Cardiac fibroblast (primary cell): ENCODE measurements at places on chromosomes 5 and 9.

- no peak for DNase-seq
These were observed 28.0 kb upstream of the NFIL3 start for GRCh38 chr9:91451431-91452270.

- DNase-seq = no peak
These were observed 310.3 kb downstream of the SLIT3 start for GRCh38 chr5:168990679-168991078.

DNA sequence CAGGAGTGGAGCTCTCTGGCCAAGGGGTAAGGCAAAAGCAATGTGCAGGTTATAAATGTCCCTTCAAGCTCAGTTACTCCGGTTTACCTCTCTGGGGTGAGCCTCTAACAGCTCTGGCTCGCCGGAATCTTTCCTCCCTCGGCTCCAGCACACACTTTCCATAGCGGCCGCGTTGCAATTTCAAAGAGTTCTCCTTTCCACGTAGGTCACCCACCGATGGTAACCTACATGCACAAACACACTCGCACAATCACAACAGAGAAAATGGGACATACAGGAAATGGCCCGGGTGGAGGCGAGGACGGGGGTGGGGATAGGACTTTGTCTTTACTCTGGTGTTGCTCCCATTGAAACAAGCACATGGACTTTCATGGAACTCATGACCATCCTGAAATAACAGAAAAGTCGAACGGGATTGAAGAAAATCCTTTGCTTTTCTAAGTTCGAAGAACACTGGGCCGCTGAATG, 1.2 kb downstream of the LHFPL2 start:
- peak; percentile 60 for DNase-seq

DNA sequence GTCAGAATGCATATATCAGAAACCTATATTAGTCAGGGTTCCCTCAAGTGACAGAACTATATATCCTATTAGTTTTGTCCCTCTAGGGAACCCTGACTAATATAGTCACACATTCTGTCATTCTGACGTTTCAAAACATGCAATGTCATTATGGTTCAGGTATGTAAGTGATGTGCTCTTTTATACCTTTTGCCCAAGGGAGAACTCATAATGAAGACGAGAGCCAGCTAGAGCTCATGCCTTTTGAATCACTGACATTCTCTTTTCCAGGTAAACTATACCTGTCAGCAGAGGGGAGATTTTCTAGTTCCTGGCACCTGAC, 576.7 kb downstream of the LRRC70 start:
- DNase-seq = no peak

- no peak for DNase-seq
These were observed 276.4 kb downstream of the CDK5RAP2 start for GRCh38 chr9:120303519-120303918.

DNA sequence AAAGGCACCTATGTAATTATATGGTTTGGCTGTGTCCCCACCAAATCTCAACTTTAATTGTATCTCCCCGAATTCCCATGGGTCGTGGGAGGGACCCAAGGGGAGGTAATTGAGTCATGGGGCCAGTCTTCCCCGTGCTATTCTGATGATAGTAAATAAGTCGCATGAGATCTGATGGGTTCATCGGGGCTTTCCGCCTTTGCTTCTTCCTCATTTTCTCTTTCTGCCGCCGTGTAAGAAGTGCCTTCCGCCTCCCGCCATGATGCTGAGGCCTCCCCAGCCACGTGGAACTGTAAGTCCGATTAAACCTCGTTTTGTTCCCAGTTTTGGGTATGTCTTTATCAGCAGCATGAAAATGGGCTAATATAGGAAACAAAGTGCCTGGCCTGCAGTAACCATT, 56.6 kb downstream of the TSPAN17 start:
- no peak for DNase-seq

DNA sequence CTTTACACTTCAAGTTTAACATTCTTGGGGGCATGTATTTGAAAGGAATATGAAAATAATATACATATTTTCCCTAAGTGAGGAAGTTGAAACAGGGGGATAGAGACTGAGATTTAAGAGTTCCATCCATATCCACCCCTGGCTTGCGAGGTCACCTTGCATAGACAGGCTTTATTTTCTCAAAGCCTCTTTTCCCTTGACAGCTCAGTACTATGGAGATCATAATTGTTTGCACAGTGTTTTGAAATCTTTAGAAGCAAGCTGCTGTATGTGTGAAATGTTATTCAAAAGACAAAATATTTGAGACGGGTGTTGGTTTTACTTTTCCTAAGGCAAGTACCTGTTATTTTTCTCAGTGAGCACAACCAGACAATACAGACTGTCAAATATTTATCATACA, 163.1 kb downstream of the LRRC70 start:
- DNase-seq = no peak

DNA sequence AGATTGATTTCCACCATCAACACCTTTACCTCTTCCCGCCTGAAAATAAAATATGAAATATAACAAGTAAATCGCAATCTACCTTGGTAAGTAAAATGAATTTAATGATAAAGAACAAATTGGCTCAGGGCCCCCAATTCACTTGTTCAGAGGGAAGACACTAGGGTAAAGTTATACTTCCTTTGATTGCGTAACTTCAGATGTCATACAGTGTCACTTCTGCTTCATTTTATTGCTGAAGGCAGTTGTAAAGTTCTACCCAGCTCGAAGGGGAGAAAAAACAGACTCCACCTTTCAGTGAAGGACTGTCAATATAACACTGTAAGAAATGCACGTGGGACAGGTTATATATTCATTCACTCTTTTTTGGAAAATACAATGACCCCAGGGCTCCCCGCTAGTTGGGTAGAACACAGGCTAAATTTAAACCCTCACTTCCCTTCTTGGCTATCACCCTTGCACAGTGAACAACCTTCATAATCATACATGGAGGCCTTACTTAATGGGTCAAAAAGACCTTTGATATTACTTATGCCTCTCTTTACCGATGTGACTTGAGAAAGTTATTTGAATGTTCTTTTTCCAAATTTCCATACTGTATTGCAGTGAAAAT, 848.8 kb downstream of the MAT2B start:
- no peak for DNase-seq

DNA sequence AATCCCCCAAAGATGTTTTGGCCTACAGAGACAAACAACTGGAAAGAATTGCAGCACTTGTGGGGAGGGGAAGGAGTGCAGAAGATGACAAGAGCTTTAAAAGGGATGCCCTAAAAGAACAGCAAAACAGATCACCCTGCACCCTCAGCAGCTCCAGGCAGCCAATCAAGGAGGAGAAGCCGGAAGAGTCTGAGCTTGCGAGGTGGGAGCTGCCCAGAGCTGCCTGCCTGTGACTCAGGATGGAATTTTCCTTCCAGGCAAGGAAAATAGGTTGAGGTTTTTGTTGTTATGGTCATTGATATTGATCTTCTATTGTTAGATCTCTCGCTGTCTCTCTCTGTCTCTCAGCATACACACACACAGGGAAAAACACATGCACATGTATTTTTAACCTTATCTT, 70.3 kb upstream of the MAP1B start:
- peak; percentile 27 for DNase-seq

GRCh38 chr9:104905931-104906330, 22.0 kb downstream of the ABCA1 start:
- peak; percentile 23 for DNase-seq

GRCh38 chr5:159258361-159258760, 4.7 kb upstream of the UBLCP1 start:
- DNase-seq = no peak

DNA sequence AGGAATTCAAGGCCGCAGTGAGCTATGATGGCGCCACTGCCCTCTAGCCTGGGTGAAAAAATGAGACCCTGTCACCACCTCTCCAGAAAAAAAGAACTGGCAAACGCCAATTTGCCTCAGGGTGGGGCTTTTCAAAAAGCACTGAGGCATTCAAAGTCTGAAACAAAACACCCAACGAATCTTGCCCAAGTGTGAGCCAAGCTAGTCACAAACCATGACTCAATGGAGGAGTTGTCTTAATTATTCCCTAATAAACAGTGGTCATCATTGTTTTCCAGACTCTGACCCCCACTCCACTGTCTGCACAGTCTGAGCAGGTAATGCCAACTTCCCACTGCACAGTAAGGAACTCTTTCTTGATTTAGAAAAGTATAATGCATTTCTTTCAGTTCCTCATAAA, 16.8 kb downstream of the FRMD3 start:
- no peak for DNase-seq

DNA sequence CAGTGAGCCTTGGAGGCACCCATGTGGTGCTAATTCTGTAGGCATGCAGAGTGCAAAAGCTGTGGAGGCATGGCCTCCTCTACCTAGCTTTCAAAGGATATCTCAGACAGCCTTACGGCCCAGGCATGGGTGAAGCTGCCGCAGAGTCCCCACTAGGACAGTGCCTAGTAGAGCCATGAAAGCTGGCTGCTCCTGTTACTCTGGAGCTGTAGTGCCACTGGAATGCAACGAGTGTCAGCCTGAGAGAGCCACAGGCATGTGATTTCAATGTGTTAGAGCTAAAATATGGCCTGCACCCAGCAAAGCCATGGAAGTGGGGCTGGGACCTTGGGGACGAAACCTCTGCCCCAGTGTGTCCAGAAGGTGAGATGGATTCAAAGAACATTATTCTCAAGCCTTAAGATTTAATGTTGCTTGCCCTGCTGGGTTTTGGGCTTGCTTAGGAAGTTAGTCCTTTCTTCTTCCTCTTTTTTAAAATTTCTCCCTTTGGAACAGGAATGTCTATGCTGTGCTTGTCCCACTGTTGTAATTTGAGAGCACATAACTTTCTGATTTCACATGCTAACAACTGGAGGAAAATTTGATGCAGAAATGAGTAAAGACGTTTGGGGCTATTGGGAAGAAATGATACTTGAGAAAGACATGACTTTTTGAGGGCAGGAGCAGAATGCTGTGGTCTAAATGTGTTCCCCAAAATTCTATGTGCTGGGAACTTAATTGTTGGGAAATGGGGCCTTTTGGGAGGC, 298.4 kb downstream of the PSAT1 start:
- no peak for DNase-seq

- DNase-seq = no peak
These were observed 125.2 kb downstream of the VAV2 start for GRCh38 chr9:133866946-133867345.

DNA sequence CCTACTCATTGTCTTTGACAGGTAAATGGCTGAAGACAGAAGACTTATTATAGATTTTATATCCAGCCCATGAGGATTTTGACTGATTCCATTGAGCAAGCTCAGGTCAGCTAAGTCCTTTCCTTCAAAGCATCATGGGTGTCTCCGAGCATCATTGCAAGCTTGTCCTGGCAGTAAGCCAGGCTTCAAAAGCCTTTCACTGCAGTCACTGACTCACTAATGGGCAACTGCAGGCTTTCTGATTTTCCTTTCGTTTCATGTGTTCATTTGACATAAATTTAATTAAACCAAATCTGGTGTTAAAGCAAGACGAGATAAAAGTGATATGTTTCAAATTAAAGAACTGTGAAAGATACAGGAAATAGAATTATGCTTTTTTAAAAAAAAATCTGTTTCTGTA, 426.2 kb downstream of the ANXA1 start:
- DNase-seq = peak; percentile 44

DNA sequence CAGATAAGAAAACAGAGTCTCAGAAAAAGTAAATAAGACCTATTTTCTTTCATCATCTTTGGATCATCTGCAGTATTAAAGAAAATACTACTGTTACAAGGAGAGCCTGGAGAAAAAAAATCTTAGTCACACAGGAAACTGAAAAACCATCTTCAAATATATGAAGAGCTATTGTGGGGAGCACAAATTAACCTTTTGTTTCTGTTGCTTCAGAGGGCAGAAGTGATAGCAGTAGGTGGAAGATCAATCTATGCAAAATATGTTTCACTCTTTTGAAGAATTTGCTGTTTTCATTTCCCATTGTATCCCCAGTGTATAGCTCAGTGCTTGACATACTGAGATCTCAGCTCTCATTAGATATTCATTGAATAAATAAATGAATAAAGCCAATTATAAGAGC, 13.1 kb upstream of the CEMIP2 start:
- DNase-seq = no peak

DNA sequence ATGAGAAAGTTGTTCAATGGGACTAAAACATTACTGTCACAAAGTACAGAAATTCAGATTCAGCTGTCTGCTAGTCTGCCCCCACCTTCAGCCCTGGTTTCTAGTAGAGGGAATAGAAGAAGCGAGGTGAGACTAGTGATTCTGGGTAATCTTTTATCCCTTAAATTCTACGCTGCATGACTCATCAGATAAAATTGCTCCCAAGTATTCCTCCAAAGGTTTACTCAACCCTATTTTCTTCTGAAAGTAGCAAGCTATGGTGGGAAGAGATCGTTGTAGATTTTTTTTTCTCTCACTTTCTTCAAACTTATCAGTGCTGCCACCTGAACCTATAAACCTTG, 318.9 kb upstream of the RIOK2 start:
- DNase-seq = peak; percentile 44

GRCh38 chr9:96574931-96575351, 44.7 kb downstream of the CDC14B start:
- DNase-seq = no peak

DNA sequence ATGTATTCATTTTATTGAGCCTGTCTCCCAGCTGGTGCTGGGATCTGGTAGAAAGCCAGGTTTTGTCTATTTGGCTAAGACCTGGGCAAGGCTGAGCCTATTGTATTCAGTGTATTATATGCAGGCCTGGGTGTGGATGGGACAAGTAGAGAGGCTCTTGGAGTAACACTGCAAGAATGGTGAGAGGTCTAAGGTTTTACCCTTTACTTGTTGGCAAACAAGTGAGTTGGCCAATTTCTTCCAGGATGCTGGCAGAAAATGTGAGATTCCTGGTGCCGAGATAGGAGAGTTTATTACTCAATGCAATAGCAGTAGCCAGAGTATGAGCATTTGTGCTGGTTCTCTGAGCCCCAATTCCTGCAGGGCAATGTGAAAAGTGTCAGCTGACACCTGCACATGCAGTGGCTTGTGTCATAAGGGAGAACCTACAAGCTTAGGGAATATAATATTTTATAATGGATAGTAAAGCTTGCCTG, 141.7 kb upstream of the PRLR start:
- DNase-seq = no peak

- peak; percentile 25 for DNase-seq
These were observed 964.9 kb downstream of the MAT2B start for GRCh38 chr5:164470312-164470711.

DNA sequence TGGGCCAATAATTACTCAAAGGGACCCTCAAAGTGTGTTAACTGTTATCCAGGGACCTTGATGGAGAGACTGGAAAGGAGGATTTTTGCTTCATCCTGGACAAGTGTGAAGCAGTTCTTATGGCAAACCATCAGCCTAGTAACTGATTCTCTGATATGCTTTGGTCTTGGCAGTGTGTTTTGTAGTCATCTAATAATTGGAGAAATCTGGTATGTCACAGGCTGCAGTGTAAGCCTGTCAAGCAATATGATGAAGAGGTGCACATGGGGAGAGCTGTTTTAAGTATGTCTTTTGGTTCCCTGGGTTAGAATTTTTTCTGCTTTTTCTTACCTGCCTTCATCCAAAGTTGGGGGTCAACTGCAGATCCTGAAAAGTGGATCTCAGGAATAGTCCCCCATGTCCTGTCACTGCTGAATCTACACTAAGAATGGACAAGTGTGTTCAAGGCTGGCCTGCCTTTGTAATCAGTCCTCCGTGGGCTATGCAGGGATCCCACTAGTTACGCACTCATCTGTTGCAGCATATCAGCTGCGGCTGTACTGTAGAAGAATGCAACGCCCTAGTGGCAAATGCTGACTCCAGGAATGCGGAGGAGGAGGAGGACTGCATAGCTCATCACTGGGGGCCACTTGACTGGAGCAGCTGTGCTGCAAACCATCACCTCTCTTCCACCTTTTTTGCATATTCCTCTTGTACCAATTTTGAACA, 1.9 kb downstream of the SPTAN1 start:
- peak; percentile 94 for DNase-seq
